Activated CD4-positive, alpha-beta T cell treated with anti-CD3 and anti-CD28 coated beads, Interleukin-2, amount 10 ng/mL, durations not matched to agents 7 days and 5 days (primary cell): ENCODE measurements at places on chromosomes 7 and 10.
A peak's percentile ranks its signal among the peaks of the same experiment; 100 is the strongest.

DNA sequence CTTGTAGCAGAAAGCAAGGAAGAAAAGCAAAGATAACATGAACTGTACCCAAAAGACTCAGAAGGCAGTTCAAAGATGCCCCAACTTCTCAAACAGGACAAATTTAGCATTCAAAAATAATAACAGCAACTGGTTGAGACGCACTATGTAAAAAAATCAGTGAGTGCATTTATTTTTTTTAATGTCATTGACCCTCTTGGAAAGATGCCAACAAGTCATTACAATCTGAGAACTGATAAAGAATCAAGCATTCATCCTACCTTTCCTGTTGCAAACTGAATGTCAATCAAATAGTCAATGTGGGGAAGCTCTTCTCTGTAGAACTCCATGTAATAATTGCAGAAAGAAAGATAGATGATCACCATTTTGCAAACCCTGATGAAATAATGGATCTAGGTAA lies 1.7 kb upstream of the CCDC186 start:
- no peak for DNase-seq

DNA sequence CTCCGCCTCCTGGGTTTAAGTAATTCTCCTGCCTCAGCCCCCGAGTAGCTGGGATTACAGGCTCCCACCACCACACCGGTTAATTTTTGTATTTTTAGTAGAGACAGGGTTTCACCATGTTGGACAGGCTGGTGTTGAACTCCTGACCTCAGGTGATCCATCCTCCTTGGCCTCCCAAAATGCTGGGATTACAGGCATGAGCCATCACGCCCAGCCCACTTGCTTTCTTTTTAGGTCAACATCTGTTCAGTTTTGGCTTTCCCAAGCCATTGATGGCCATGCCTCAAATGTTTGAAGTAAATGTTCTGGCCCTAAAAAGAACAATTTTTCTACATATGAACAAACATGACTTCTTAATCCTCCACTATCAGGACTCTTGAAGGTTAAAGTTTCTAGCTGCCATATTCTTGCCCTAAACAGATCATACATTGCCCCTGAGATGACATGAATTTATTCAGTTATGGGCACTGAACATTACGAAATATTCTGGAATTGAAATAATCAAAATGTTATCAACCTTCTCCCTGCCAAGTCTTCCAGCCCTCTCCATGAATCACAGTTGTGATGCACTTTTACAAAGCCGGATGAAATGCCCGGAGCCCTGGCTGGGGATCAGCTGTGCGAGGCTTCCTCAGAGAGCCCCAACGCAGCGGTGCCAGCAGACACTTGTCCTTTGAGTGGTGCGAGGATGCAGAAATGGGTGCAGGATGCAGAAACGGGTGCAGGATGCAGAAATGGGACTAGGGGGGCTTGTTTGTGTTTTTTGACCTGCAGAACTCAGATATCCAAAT lies 2.9 kb downstream of the MRLN start:
- DNase-seq = no peak

DNA sequence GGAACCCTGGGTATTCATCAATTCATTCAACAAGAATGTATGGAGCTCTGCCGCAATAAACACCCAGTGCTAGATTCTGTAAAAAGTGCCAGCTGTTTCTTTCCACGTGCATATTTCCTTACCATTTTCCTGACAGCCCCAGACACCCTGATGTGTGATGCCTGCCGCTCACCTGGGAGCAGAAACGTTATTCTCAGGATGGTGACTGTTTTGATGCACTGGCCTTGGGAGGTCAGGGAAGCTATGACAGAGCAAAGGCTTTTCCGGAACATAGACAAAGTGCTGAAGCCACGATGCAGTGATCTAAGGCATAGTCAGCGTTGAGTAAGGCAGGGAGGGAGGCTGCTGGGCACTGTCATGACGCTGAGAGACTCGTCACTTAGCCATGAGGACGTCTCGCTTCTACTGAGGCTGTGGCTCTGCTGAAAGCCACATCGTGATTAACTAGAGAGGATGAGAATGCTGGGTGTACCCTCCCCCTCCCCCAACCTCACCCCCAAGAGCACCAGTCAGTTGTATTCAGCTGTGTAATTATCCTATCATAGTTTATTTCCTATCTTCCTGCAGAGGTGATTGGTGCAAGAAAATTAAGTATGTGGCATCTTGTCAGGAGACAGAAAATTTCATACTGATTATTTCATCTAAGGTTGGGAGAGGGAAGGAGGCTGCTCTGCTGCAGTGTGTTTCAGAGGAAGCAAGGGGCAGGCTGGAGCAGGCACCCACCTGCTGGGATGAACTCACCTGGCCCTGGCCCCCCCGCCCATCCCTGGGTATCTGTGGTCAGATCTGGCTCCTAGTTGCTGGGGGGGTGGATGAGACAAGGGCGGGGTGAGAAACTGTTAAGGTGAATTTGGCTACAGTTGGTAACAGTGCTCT lies 48.8 kb upstream of the SMNDC1 start:
- peak; percentile 37 for DNase-seq

- no peak for DNase-seq
These were observed 40.2 kb upstream of the PRSS58 start for GRCh38 chr7:142298009-142298408.

DNA sequence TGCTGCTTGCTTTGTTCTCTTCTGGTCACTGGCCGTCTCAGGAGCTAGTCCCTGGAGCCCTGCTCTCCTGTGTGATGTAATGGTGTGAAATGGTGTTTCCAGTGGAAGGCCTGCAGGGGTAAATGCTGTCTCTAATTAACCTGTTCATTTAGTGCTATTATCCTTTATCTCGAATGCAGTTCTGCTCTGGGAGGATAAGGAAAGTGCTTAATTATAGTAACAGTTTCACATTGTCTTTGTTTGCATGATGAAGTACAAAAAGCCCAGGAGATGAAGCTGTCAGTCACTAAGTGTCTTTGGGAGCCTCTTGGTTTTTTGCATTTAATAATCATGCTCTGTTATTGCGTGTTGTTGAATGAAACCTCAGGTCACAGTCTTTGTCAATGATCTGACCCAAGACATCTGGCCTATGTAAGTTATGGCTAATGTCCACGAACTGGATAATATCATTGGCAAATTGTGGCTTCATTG lies 755.3 kb upstream of the GALNT17 start:
- no peak for DNase-seq

GRCh38 chr10:98486421-98486820 lies 39.7 kb upstream of the HPS1 start:
- no peak for DNase-seq

- DNase-seq = no peak
These were observed 23.6 kb downstream of the FGFR2 start for GRCh38 chr10:121574519-121575166.

DNA sequence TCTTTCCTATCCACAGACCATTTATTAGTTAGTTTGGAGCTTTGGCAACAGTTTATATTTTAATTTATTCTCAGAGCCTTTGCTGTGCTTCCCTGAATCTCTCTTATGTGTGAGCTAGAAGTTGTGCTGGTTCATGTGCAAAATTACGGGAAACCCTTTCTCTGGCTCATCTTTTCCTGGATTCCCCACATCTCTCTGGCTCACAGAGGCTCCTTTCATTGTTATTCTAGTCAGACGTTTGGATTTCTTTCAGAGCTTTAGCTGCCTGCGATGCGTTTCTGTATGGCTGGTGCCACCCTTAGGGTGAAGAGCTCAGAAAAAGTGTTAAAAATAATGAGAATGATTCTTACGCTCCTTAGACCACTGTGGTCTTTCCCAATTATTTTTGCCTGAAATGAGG lies 53.3 kb downstream of the TPST1 start:
- DNase-seq = no peak

GRCh38 chr10:24360282-24361127 lies 151.6 kb downstream of the KIAA1217 start:
- peak; percentile 37 for DNase-seq

- peak; percentile 69 for DNase-seq
These were observed 252.2 kb downstream of the ELFN1 start for GRCh38 chr7:1922071-1922869.

DNA sequence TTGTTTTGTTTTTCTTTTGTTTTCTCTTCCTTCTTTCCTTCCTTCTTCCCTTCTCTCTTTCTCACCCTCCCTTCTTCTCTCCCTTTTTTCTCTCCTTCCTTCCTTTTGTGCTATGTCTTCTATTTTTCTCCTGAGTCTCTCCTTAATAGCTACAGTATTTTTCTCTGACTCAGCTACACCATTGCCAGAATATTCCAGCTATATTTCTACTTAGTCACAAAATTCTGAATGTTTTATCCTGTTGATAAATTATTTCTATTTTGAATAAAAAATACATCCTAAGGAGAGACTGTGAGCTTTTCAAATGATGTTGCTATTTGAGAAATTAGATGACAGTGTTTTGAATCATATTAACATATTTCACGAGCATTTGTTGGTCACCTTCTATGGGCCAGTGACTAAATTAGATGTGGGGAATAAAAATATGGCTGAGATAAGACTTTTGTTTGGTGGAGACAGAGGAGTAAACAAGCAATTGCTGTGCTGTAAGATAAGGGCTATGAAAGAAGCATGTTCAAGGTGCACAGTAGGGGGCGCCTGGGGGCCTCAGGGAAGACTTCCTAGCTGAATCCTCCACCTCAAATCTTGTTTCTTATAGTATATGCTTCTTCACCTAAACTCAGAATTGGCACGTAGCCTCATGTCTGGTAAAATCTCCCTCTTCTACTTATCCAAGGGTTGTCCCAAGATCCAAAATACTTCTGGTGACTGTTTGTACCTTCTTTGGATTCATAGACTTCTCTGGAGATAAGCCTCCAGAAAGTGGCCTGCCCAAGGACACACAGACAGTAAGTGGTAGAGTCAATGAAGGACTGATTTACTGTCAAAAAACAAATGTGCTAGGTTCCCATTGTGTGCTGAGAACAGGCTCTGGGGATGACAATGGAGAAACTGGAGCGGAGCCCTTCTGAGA lies 115.5 kb upstream of the CREB5 start:
- peak; percentile 62 for DNase-seq

GRCh38 chr7:33410266-33410665 lies 280.9 kb downstream of the BBS9 start:
- no peak for DNase-seq

DNA sequence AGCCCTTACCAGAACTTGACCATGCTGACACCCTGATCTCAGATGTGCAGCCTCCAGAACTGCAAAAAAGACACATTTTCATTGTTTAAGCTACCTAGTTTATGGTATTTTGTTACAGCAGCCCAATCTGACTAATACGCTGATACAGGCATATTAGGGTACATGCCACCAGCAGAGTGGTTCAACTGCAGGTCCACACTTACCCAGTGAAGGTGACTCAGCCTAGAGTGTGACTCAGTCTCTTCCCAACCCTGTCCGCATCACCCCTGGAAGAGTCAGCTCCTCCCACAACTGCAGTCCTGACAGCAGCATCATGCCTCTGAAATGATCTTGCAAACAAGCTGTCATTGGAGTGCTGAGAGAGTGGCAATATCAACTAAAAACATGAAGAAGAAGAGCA lies 30.8 kb upstream of the GOT1 start:
- no peak for DNase-seq

GRCh38 chr10:49385939-49386922 lies 9.7 kb downstream of the DRGX start:
- no peak for DNase-seq

- no peak for DNase-seq
These were observed 242.3 kb downstream of the DYNC1I1 start for GRCh38 chr7:96014617-96015016.

GRCh38 chr10:132138596-132138995 lies 48.2 kb upstream of the DPYSL4 start:
- DNase-seq = no peak

DNA sequence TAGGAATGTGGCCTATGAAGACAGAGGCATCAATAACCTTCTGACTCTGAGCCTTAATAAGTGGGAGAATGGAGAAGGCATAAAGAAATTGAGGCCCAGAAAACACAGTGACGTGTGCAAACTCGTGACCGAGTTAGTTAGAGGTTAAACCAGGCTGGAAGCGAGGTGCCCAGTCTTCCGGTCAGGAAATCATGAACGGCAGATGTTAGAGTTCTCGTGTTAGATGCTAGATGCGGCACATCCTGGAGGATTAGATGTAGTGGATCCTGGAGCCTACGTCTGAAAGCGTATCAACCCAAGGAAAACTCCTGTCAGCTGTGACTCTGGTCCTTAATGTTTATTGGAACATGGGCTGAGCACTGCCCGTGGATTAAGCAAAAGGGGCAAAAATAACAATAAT lies 275.9 kb downstream of the TCF7L2 start:
- DNase-seq = no peak

DNA sequence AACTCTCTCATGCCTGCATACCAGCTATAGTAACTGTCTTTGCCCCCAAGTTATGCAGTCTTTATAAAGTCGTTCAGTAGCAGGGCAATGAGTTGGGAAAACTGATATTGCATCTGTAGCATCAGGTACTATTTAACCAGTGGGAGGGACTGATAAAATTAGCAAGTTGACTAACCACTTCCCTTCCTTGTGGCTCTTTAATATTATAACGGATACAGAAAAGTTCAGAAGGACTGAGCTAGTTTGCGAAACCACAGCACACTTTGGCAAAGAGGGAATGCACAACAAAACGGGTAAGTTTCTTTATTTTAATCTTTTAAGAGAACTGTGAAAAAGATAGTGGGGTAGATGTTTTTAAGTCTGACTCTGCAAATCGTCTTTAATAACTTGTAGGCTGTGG lies 205.3 kb upstream of the HDAC9 start:
- DNase-seq = no peak

GRCh38 chr7:36116347-36117202 lies 36.5 kb upstream of the EEPD1 start:
- DNase-seq = no peak

GRCh38 chr10:24616536-24616935 lies 107.2 kb downstream of the ARHGAP21 start:
- DNase-seq = no peak

DNA sequence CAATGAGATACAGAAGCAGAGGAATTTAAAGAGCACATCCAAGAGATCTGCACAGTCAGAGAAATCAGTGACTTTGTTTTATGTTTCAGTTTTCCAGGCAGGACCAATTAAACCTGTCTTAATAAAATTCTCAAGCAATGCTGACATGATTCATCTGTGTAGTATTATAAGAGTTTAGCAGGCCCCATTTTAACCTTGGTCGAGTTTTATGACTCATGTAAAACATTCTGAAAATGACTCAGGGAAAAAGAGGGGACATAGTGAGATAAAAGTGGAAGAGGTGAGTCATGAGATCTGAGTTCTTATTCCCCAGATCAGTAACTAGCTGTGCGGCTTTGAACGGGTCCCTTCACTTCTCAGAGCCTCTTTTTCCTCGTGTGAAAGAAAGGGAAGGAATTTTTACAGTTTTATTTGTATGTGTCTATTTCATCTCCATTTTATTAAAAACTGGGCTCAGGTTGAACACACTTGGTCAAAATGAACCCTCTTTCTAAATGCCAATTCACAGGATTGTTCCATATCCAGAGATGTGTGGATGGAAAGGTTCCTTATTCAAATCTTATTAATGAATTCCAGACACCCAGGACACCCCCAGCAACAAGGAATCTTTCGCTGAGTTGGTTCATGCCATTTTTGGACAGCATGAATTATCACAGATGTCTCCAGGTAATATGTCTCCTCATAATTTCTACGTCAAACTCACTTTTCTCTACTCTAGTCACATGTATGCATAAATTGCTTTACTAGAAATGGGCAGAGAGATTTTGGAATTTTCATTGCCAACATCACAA lies 143.2 kb downstream of the JAZF1 start:
- no peak for DNase-seq
